GM23248 (cell line): ENCODE measurements at places on chromosomes 3 and 15. TPM values are rescaled to one million over a fixed set of nuclear protein-coding genes. Genes with fewer than 3 reads are reported as not detected.

DNA sequence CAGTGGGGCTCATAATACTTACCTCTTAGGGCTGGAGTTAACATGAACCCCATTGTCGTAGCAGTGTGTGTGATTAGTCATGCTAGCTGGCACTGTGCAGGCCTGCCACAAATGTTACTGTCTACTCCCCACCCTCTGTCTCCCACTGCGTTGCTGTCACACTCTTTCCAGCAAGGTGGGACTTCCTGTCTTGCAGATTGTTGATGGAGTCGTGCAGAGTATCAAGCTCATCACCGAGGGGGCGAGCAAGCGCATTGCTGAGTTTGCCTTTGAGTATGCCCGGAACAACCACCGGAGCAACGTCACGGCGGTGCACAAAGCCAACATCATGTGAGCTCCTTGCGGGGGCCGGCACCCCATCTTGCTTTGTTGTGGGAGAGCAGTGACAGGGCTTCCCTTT lies 12.9 kb downstream of the IDH3A start:
- H3K4me1 ChIP-seq = no peaks in the 10 kb centered on the region
- no peaks in the 10 kb centered on the region for H3K27me3 ChIP-seq
- H3K27ac ChIP-seq = no peak overlapping the region
- H3K4me3 ChIP-seq = no peak overlapping the region
- peaks cover 26% of the 10 kb centered on the region for H3K36me3 ChIP-seq

DNA sequence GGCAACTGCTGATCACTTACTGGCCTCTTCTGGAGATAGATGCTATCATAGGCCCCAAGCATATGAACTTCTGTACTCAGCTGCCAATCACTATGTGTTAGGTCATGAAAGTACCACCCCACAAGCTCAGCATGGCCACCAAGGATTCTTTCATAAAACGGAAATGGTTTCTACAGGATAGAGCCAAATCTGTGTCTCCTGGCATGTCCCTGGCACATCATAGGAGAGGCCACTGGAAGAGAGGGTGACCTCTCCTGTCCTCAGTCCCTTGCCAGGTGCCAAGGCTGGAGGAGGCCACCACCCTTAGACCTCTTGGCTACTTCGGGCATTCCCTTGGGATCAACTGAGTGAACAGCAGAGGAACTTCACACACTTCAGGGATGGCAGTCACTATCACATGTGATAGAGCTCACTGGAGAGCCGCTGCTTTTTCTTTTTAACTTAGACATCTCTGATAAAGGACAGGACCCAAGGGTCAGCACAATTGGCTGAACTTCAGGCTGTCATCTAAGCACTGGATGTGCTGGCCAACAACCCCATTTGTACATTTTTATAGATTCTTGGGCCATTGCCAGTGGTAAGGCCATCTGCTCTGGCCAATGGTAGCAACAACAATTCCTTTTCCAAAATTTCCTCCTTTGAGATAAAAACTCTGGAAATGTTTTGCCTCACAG lies 425.2 kb downstream of the SQOR start:
- no peaks in the 10 kb centered on the region for H3K4me1 ChIP-seq
- no peaks in the 10 kb centered on the region for H3K27me3 ChIP-seq
- H3K27ac ChIP-seq = no peak overlapping the region

GRCh38 chr3:48408823-48409281 lies 21.0 kb downstream of the PLXNB1 start:
- no peaks in the 10 kb centered on the region for H3K4me1 ChIP-seq
- no peaks in the 10 kb centered on the region for H3K27me3 ChIP-seq
- peak; percentile 18 for DNase-seq
- no peaks in the 10 kb centered on the region for H3K36me3 ChIP-seq
- no peak overlapping the region for H3K4me3 ChIP-seq

- H3K4me1 ChIP-seq = no peaks in the 10 kb centered on the region
- H3K27ac ChIP-seq = no peak overlapping the region
- no peaks in the 10 kb centered on the region for H3K27me3 ChIP-seq
- no peak overlapping the region for H3K4me3 ChIP-seq
- DNase-seq = no peak
- H3K36me3 ChIP-seq = no peaks in the 10 kb centered on the region
Measured at GRCh38 chr15:51049081-51049480, 45.6 kb downstream of the TNFAIP8L3 start.

GRCh38 chr15:40115670-40116093 lies 7.0 kb upstream of the BMF start:
- DNase-seq = no peak
- no peaks in the 10 kb centered on the region for H3K4me1 ChIP-seq
- H3K27me3 ChIP-seq = peaks cover 12% of the 10 kb centered on the region; the same call in 1 of the 2 replicates
- H3K27ac ChIP-seq = no peak overlapping the region
- H3K4me3 ChIP-seq = no peak overlapping the region

DNA sequence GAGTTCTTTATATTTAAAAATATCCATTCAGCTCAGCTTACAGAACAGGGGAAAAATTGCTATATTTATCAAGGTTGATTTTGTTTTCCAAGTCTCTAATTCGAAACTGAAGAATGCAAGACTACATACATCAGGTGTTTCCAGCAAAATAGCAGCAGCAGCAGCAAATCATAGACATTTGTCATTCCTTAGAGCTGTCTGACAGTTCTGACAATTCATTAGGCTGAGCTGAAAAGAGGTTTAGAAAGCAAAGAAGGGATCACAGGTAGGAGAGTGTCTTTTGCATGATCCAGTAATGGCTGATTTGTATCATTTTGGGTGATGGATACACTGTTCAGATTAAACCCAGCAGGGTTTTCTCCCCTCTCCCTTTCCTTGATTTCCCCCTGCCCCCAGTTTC lies 545.7 kb downstream of the MCTP2 start:
- DNase-seq = no peak
- no peaks in the 10 kb centered on the region for H3K36me3 ChIP-seq
- no peak overlapping the region for H3K4me3 ChIP-seq
- no peak overlapping the region for H3K27ac ChIP-seq
- H3K4me1 ChIP-seq = no peaks in the 10 kb centered on the region
- H3K27me3 ChIP-seq = no peaks in the 10 kb centered on the region

DNA sequence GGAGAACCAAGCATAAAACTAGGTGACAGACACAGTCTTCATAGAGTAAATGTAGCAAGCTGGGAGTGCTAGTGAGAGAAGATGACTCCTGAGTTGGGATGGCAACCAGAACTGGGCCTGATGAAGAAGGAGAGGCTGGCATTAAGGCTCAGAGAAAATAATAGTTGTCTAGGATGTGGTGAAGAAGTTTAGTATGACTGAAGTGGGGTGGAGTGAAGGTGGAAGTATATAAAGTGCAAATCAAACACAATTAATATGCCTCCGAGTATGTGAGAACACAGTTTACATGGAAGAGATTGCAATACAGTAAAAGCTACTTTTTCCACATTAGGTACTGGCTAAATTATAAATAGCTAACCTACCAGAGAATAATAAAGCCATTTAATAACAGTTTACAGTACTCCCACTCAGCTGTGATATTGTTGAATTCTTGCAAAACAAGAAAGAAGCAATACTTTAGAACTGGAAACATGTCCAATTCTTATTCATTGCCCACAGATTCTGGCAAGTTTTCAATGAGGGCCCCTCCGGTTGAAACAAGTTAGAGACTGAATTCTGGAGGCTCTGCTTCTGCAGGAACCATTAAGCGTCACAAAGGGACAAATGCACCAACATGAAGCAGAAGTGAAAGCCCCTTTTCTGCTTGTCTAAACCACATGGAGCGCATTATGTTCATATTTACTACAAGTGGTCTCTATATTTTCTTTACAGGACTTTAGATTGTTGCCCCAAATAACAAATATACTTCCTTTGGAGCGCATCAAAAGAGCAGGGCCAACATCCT lies 243.7 kb downstream of the SLC9A9 start:
- H3K27me3 ChIP-seq = no peaks in the 10 kb centered on the region
- H3K4me3 ChIP-seq = no peak overlapping the region
- peaks cover 9% of the 10 kb centered on the region; the same call in 1 of the 2 replicates for H3K4me1 ChIP-seq

GRCh38 chr15:56988219-56988618 lies 69.8 kb downstream of the TCF12 start:
- no peaks in the 10 kb centered on the region for H3K27me3 ChIP-seq
- peaks cover 67% of the 10 kb centered on the region for H3K4me1 ChIP-seq
- peak overlapping the region; percentile 83; the same call in 1 of the 2 replicates for H3K27ac ChIP-seq
- H3K36me3 ChIP-seq = peaks cover 2% of the 10 kb centered on the region; the same call in 1 of the 2 replicates
- H3K4me3 ChIP-seq = no peak overlapping the region
- no peak for DNase-seq

DNA sequence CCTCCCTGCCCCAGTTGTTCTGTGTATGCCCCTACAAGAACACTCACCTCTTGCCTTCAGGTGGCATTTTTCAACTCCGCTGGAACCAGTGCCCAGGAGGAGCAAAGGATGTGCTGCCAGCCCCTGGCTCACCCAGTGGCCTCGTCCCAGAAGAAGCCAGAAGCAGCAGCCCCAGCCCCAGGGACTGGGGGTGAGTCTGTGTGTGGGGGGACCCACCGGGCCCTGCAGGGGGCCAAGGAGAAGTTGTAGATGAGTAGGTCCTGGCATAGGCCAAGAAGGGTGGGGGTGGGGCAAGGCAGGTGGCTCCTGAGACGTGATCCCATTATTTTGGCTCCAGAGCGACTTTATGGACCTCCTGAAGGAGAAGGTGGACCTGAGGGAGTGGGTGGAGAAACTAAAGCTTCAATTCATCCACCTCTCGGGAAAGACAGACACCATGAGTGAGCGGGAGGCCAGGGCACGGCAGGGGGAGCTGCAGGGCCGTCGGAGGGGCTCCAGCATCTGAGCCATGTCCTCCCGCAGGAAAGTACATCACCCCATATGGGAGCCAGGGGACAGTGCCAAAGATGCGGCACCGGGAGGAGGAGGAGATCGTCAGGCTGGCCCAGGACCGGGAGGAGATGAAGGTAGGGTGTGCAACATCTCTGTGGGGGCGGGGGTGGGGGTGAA lies 29.3 kb downstream of the NGRN start:
- peak; percentile 6 for DNase-seq
- H3K36me3 ChIP-seq = no peaks in the 10 kb centered on the region
- H3K4me3 ChIP-seq = no peak overlapping the region
- no peak overlapping the region for H3K27ac ChIP-seq
- H3K4me1 ChIP-seq = no peaks in the 10 kb centered on the region
- no peaks in the 10 kb centered on the region for H3K27me3 ChIP-seq

DNA sequence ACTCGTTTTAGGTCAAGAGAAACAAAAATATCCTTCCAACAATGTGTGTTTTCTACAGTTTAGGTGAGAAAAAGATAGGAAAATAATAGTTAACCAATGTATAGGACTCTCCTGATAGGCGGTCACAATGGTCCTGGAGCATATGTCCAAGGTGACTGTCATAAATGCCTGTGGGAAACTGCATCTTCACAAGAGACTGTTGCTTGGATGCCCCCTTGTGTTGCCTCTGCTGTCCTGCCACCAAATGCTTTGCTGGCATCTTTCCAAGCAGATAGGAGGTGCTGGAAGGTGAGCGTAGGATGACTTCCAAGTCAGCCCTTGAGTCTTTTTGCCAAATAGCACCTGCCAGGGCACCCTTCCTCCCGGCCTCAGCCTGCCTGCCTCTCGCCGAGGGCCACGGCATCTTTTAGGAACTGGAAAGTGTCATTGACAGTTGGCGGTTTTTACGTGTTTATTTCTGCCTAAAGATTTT lies 24.1 kb upstream of the SACM1L start:
- H3K4me3 ChIP-seq = peak overlapping the region; percentile 58
- peaks cover 5% of the 10 kb centered on the region; the same call in 1 of the 2 replicates for H3K36me3 ChIP-seq
- peaks cover 27% of the 10 kb centered on the region for H3K4me1 ChIP-seq

GRCh38 chr3:126026277-126026751 lies 57.3 kb downstream of the ROPN1B start:
- DNase-seq = no peak
- no peaks in the 10 kb centered on the region for H3K36me3 ChIP-seq
- no peaks in the 10 kb centered on the region for H3K27me3 ChIP-seq
- H3K4me3 ChIP-seq = no peak overlapping the region
- H3K27ac ChIP-seq = no peak overlapping the region
- no peaks in the 10 kb centered on the region for H3K4me1 ChIP-seq

DNA sequence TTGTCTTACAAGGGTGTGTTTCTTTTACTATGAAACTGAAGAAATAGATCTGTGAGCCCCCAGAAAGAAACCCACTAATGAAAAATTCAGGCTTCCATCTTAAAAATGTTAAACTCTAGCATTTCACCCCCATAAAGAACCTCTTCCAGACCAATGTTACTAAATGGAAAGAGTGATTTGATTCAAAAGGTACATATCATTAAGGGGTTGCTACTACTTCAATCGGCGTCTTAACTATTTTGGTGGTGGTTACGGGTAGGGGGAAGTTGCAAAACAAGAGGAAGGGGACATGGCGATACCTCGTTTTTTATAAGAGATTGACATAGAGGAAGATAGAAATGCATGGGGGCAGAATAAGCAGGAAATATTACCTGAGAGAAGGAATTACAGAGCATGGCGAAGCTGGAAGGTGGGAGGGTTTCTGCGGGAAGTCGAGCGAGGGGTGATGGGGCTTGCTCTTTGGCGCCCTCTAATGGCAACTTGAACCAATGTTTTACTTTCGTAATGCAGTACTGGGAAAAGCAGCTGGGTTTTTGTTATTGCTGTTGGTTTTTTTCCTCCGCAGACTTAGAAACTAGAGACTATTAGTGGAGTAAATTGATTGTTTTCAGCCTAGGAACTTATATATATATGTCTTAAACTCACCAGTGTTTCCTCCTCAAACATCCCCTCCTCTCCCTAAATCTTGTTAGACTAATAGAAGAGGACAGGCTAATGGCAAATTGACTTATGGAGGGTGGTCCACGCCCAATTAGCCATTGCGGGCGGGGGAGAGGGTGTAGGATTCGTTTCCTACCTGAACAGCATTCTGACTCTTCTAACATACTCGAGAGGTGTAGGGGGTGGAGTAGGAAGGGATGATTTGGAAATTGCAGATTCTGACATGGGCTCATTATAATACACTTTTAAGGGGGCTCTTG lies 11.3 kb upstream of the SOX2 start:
- no peaks in the 10 kb centered on the region; the same call in 1 of the 2 replicates for H3K4me1 ChIP-seq
- peak; percentile 78 for DNase-seq
- peak overlapping the region; percentile 55 for H3K4me3 ChIP-seq
- H3K36me3 ChIP-seq = no peaks in the 10 kb centered on the region

DNA sequence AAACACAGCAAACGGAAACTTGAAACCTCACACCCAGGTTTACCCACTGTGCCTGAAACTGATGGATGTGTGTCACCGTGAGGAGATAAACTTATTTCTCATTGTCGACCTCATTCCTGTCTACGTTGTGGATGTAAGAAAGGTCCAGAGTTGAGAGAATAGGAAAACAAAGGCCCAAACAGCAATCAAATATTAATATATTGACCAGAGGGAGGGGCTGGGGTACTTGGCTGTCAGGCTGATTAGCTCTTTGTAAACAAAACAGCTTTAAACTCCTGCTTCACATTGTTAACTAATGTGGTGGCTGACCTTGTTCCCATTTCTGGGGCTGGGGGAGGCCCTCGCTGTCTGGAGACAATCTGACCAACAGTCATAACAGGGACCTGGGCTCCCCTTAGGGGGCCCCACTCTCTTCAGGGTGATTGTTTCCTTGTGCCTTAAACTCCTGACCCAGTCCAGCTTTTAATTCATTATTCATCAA lies 937.6 kb downstream of the MCTP2 start:
- peak overlapping the region; percentile 55; the same call in 1 of the 2 replicates for H3K27ac ChIP-seq
- peaks cover 30% of the 10 kb centered on the region for H3K4me1 ChIP-seq
- DNase-seq = no peak
- H3K36me3 ChIP-seq = no peaks in the 10 kb centered on the region
- H3K4me3 ChIP-seq = peak overlapping the region; percentile 74
- H3K27me3 ChIP-seq = no peaks in the 10 kb centered on the region

LMAN1L gene
- total RNA-seq = not detected in 2 replicates

CALML4 gene
- total RNA-seq = 0.51 and 2.4 TPM in 2 replicates

GOLGA8T gene
- not detected in 2 replicates for total RNA-seq

CNTN4 gene
- total RNA-seq = not detected in 2 replicates
